ENCODE measurements at places on chromosomes 3 and 15.
A peak's percentile ranks its signal among the peaks of the same experiment; 100 is the strongest.

- DNase-seq, result no peak
These were observed 164.1 kb upstream of the LRRFIP2 start for GRCh38 chr3:37338500-37338899.

- no peak for DNase-seq
These were observed 103.1 kb downstream of the LINGO1 start for GRCh38 chr15:77529394-77530159.

GRCh38 chr15:82849556-82850512, 40.4 kb downstream of the WHAMM start:
- peak; percentile 8 for DNase-seq

GRCh38 chr3:128969993-128970739, 23.7 kb downstream of the CFAP92 start:
- DNase-seq, result no peak

DNA sequence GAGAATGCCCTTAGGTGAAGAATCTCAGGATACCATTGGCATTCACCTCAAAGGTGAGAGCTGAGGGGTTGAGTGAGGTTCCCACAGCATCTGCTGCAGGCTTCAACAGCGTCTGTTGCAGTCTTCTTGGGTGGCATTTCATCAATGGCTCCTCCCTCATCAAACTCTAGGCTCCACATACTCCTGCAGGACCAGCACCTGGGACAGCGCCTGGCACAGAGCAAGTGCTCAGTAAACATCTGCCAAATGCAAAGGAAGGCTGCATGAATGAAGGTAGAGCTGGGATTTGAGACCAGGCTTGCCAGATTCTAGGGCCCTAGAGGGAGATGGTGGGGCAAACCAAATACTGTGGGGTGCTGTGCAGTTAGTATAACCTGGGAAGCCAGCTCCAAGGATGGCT, 9.6 kb downstream of the TRH start:
- DNase-seq, result no peak

GRCh38 chr15:100310513-100311153, 31.1 kb downstream of the ADAMTS17 start:
- DNase-seq, result no peak

GRCh38 chr15:75732177-75732808, 19.6 kb upstream of the CSPG4 start:
- no peak for DNase-seq

DNA sequence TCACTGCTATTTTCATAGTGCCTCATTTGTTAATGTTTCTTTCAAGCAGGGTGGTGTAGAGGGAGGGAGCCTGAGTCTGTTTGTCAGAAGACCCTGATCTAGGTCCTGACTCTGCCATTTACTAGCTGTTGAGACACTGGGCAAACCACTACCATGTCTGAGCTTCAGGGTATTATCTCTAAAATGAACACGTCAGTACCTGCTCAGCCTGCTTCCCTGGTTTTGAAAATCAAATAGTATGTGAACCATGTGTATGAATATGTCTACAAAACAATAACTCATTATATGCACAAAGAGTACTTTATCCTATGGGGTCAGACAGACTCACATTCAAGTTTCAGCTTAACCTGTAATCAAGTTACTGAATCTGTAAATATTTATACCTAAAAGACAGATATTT, 25.1 kb downstream of the SYNPR start:
- DNase-seq, result no peak

DNA sequence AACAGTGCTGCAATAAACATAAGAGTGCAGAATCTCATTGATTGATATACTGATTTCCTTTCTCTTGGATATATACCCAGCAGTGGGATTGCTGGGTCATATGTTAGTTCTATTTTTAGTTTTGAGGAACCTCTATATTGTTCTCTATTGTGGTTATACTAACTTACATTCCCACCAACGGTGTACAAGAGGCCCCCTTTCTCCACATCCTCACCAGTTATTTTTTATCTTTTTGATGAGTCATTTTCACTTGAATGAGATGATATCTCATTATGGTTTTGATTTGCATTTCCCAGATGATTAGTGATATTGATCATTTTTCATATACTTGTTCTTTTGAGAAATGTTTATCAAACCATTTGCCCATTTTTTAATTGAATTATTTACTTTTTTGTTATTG, 12.4 kb upstream of the IREB2 start:
- DNase-seq, result no peak

DNA sequence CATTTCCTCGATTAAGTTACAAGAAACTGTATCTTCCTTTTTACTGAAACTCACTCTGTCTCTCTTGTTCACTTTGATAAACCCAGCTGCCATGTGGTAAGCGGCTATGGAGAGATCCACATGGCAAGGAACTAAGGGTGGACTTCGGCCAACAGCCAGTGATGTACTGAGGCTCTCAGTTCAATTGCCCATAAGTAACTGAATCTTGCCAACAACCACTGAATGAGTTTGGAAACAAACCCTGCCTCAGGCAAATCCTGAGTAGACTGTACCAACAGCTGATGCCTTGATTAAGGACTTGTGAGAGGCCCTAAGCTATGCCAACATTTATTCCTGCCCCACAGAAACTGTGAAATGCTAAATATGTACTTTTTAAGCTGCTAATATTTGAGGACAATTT, 433.5 kb downstream of the PLOD2 start:
- no peak for DNase-seq

DNA sequence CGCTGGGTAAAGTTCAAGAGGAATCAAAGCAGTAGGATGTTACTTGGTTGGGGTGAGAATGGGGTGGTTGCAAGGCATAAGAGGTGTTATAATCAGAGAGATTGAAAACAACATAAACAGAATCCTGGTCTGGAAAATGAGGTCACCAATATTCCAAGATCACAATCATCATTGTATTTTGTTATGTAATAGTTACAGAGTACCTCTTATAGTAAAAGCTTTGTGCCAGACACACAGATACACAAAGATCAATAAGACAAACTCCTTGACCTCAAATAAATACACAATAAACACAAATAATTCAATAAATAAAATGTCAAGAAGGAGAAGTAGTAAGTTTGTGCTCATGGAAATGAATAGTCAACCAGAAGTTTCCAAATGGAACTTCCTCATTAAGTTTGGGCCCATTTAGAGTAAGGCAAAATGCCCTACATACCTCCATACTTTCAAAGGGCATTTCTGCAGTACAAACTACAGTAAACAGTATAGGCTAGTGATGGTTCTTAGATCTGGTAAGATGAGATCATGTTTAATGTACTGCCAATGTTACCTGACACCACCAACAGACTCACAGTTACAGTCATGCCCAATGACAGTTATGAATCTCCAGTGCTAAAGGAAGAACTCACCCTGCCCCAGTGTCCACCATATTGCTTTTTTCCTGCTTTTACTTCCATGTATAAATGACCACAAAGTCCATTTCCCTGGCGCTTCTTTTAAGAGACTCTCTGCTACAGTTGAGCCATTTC, 93.4 kb downstream of the KCNMB2 start:
- no peak for DNase-seq

DNA sequence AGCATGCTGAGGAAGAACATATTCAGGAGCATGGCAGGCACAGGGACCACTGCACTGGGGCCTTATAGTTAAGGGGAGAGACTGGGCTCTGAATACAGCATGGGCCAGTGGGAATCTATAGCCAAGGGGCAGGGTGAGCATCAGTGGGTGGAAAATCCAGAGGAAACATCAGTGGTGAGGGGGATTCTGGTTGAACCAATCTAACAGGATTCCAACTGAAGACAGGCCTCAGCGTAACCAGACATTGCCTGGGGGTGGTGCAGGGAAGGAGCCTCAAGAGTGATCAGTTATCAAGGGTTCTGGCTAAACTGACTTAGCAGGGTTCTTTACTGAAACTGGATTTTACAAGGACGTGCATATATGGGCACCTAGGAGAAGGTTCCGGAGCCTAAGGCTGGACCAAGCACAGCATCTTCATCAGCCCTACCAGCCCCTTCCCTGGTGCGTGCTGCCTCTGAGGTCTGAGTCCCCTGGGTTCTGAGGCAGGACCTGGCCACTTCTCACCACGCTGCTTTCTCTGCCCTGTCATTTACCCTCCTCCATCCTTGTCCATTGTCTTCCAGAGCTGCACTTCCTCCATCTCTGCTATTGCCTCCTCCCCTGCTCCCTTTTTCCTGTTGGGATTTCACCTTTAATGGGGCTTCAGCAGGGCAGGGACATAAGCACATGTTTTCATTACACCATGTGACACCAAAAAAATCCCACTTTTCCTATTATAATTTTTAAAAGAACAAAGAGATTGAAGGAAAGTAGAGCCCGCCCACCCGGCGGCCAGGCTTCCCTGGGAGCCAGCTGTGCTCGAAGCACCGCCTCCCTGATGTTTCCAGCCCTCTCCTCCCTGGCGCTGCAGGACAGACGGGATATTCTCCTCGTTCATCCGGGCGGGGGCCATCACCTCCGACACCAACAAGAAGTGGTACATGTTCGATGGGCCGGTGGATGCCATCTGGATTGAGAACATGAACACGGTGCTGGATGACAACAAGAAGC, 52.1 kb downstream of the DNAH1 start:
- no peak for DNase-seq

- no peak for DNase-seq
These were observed 11.4 kb downstream of the SQOR start for GRCh38 chr15:45646220-45646619.

Measured in stimulated activated CD8-positive, alpha-beta memory T cell treated with anti-CD3 and anti-CD28 coated beads, Interleukin-4, amount 100 ng/mL, for 1 hour (primary cell).